ENCODE measurements at places on chromosomes 4 and X.

GRCh38 chr4:28966982-28967381 is 1753.2 kb upstream of the PCDH7 start:
- DNase-seq: no peak

DNA sequence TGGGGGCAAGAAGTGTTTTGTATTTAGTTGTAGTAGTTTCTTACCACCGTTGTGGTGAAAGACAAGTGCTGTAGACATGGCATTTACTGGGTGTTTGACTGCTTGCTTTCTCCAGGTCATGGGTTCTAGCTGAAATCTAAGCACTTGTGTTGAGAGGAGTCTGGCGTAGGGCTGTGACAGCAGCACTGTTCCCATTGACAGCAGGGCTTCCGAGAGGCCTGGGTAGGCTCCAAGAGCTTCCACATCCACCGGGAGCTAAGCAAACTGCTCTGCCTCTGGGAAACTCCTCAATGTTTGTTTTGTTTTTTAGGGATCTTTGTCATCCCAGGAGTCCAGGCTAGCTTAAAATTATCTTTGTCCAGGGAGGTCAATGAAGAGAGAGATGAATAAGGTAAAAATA is 44.3 kb downstream of the BMPR1B start:
- DNase-seq: no peak

DNA sequence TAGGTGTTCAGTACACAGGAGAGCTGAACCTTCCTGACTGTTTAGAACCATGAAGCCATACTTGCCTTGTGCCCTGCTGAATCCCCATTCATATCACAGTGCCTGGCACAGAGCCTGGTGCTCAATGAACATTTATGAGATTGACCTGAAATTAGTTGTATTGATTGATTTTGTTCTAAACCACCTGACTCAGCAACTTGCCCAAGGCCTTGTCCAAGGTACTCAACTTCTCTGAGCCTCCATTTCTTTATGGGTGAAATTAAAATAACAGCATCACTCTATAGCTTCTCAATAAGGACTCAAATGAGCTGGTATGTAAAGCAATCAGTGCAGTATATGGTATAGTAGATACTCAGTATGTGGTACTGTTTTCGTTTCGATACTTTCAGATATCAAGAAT is 208.1 kb downstream of the SLC39A8 start:
- no peak for DNase-seq

GRCh38 chr4:182224192-182224850 is 18.9 kb upstream of the TENM3 start:
- no peak for DNase-seq

DNA sequence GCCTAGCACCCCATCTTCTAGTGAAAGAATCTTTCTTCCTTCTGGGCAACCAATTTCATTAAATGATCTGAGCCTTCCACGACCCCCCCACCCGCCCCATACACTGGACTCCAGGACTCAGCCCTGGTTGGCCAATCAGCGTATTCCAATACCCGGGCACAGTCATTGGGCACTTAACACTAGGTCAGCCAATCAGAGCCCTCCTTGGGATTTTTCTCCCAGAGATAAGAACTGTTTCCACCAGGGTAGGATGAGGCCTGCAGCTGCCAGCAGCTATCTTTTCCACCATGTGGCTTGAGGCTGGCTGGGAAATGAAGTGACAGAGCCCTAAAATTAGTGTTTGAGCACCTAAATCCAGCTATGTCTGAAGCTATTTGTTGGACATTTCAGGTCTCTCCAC is 418.8 kb downstream of the BCOR start:
- DNase-seq: no peak

GRCh38 chr4:138408758-138409157 is 166.6 kb upstream of the SLC7A11 start:
- DNase-seq: no peak

GRCh38 chr4:18405054-18405453 is 383.5 kb upstream of the LCORL start:
- no peak for DNase-seq

GRCh38 chr4:104549736-104550135 is 55.0 kb upstream of the CXXC4 start:
- DNase-seq: no peak

GRCh38 chr4:132540268-132540667 is 608.8 kb upstream of the PCDH10 start:
- peak; percentile 3 for DNase-seq

GRCh38 chr4:7066493-7066892 is 1.4 kb downstream of the GRPEL1 start:
- DNase-seq: no peak

DNA sequence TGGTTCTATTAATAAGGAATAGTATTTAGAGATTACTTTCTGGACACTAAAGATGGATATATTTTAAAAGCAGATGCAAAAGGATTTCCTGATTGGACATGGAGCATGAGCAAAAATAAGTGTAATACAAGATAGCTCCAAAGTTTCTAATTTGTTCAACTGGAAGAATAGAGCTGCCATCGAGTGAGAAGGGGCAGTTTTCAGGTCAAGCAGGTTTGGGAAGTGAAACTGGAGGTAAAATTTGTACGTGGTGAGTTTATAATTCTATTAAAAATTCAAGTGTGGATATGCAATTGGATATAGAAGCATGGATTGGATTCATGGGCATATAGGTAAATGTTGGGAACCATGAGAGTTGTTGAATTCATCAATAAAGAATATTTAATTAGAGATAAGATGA is 31.8 kb downstream of the PRDM8 start:
- no peak for DNase-seq
